ENCODE measurements at places on chromosomes 2 and 18. TPM values are rescaled to one million over a fixed set of nuclear protein-coding genes. Genes with fewer than 3 reads are reported as not detected.
A peak's percentile ranks its signal among the peaks of the same experiment; 100 is the strongest.

DNA sequence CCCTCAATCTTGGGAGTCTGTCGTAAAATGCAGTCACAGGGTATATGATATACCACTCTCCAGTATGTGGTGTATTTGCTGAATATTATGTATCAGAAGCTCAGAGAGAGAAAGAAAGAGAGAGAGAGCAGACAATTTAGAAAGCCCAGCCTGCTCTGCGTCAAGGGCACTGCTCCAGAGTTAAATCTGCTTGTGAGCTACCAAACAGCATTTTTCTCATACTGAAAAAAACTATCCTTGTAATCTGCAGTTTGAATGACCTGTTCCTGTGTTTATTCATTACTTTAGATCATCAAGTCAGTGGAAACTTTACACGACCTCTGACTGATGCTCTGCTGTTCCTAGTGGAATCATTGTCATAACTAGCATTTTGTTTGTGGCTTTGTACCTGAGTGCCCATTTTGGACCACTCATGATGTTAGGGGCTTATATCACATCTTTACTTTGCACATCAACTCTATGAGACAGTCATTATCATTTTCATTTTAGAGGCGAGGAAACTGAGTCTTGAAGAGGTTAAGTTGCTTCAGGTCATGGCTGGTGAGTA, 89.2 kb upstream of the PELI1 start:
- no peak for DNase-seq

GRCh38 chr2:197089655-197090054, 163.1 kb upstream of the PGAP1 start:
- no peak for DNase-seq

DNA sequence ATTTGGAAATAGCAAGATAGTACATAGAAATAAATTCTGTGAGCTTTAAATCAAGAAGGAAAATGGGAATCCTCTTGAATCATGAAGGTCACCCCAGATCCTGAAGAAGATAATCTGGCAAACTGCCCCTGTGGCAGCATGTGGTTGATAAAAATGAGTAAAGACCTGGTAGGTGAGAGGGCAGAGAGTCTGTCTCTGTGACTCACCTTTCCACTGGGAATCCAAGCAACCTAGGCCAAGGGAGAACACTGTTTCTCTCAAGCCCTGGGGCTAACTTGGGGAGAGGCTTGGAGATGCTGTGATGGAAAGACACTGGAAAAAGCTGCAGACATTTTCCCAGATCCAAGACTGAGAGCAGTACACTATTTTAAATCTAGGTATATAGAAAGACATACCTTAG, 185.8 kb upstream of the CNTNAP5 start:
- no peak for DNase-seq

DNA sequence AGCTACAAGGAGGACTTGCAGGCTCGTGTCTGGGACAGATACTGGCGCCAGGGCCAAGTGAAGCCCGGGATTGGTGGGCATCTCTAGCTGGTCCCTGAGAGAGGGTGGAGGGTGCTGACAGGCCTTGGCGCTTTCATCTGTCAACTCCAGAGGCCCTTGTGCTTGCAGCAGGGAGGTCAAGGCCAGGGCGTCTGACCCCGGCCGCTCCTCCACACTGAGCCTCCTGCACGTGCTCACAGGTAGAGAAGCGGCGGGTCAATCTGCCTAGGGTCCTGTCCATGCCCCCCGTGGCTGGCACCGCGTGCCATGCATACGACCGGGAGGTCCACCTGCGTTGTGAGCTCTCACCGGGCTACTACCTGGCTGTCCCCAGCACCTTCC, 9.5 kb downstream of the CAPN10 start:
- no peak for DNase-seq

GRCh38 chr2:219073413-219074129, 12.8 kb upstream of the IHH start:
- no peak for DNase-seq

- DNase-seq, result no peak
Measured at GRCh38 chr18:54939361-54939917, 19.8 kb downstream of the CCDC68 start.

GRCh38 chr18:2191180-2191790, 380.0 kb downstream of the METTL4 start:
- no peak for DNase-seq

- DNase-seq, result no peak
Measured at GRCh38 chr2:96798733-96799622, 17.1 kb upstream of the CNNM3 start.

GRCh38 chr18:31990823-31991222, 27.8 kb upstream of the RNF125 start:
- no peak for DNase-seq

GRCh38 chr2:128468186-128468920, 149.7 kb upstream of the HS6ST1 start:
- peak; percentile 3 for DNase-seq

DNA sequence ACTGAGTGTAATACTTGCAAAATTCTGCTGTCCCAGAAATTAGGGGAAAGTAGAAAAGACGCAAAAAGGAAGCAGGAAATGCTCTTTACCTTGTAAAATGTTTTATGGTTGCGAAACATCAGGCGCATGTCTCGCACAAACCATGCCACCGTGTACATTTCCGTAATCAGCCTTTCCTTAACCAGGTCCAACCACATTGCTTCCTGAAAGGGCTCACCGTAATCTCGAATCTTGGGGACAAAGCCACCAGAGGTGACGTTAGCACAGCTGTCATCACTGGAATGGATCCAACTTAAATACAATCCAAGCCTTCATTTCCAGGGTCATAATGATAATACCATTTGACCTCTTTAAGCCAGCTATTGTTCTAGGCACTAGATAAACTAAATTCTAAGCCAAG, 49.3 kb downstream of the SP110 start:
- DNase-seq, result no peak

DNA sequence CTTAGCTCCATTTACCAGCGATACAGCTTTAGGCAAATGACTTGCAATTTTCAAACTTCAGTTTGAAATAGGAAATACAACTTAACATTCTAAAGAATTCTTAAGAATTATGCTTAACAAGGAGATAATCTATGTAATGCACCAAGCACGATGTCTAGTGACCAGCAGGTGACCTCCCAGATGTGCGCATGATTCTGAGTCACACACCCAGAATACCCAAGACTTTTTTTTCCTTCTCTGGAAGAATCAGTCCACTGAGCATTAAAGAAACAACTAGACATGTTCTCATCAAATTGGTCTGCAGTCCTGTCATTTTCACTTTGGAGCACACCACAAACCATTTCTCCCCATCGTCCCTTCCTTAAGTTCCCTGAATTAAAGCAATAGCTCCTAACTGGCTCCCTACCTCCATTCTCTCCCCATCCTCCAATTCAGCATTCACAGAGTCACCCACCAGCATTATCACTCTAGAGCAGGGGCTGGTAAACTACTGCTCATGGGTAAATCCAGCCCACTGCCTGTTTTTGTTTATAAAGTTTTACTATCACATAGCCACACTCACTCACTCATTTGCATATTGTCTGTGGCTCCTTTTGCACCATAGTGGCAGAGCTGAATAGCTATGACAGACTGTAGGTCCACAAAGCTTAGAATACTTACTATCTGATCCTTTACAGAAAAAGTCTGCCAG, 13.2 kb downstream of the EVA1A start:
- DNase-seq, result no peak

- no peak for DNase-seq
Measured at GRCh38 chr2:223967981-223968380, 10.7 kb downstream of the MRPL44 start.

- DNase-seq, result no peak
Measured at GRCh38 chr2:10860814-10861325, 48.3 kb upstream of the PDIA6 start.

DNA sequence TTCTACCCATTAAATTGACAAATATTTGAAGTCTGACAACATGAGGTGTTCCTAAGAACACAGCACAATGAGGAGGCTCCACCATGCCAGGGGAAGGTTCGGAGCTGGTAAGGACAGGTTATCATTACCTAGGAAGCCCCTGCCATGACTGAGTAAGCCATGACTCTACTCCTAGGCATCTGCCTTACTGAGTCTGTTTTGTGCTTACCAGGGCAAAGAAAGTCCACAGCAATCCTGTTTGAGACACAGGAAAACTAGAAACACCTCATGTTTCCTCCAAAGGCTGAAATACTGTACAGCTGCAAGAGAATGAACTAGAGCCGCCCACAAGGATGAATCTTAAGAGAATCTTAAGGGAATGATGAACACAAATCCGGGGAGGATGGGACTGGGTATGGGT, 11.6 kb downstream of the TGFBRAP1 start:
- no peak for DNase-seq

- no peak for DNase-seq
Measured at GRCh38 chr2:109247340-109247739, 118.3 kb downstream of the SH3RF3 start.

DNA sequence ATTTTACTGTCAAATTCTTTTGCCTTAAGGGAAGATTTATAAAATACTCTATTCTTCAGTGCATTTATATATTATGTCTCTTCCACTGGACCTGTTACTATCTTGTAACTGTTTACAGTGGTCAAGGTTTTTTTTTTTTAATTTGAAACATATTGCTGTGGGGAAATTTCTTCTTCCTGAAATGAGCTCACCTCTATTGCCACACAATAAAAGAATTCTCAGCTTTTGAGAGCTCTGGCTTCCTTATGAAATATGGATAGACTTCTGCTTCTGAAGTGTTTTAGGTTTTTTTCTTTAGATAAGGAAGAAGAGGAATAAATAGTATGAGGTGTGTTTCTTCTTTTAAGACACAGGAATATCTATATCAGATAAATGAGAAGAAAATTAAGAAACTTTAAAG, 7.7 kb downstream of the VRK2 start:
- no peak for DNase-seq

DNA sequence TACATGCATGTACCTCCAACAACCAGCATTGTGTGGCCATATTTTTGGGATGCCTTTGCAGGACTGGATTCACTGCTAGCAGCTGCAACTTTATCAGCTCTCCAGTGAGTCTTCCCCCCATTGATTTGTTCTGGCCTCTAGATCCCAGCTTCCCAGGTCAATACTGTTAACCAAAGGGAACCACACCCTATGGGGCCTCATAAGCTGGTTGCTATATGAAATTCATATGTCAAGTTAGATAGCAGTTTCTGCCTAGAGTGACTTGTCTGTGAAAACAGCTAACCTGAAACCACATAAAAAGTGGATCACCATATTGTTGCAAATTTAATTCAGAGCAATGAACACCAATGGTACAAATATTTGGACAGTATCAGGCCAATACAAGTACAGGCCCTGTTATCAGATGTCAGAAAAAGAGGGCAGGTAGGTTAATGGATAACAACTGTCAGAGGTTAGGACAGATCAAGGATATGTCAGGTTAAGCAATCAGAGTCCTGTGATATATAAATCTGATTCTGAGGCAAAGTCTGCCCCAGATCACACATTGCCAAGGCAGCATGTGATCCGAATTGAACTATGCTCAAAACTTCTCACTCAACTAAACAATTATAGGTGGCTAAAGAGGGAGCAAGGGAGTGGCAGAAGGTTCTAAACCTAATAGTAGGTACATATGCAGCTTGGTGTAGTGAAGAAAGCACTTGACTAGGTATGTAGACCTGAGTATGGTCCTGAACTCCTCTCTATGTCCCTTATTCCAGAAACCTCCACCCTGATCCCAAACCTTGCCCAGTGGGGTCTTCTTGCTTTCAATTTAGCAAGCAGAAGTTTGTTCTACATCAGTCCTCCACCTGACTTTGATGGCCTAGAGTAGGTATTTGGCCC, 310.2 kb upstream of the STON1 start:
- DNase-seq, result no peak

- no peak for DNase-seq
Measured at GRCh38 chr18:78730546-78730945, 249.1 kb upstream of the SALL3 start.

DNA sequence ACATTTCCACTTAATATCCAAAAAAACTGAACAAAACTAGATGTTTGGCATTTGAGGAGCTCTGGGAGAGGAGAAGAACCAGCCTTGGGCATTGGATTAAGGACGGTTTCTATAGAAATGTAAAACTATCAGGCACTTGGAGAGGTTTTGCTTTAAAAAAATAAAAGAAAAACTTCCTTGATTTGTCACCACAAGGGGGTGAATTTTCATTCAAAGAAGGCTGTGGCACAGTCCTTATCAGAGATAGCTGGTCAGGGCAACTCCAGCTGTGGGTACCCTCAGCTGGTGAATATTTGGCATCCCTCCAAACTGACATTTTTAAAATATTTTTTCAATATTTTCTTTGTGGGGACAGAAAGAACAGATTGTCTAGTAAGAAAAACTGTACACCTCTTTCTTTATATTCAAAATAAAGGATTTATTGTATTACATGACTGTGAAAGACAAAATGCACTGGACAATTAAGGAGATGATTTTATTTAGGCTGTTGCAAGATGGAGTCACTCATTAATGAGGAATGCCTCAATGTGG, 46.1 kb upstream of the TBC1D8 start:
- DNase-seq, result no peak

GRCh38 chr2:43800894-43801293, 27.1 kb downstream of the DYNC2LI1 start:
- DNase-seq, result no peak

DNA sequence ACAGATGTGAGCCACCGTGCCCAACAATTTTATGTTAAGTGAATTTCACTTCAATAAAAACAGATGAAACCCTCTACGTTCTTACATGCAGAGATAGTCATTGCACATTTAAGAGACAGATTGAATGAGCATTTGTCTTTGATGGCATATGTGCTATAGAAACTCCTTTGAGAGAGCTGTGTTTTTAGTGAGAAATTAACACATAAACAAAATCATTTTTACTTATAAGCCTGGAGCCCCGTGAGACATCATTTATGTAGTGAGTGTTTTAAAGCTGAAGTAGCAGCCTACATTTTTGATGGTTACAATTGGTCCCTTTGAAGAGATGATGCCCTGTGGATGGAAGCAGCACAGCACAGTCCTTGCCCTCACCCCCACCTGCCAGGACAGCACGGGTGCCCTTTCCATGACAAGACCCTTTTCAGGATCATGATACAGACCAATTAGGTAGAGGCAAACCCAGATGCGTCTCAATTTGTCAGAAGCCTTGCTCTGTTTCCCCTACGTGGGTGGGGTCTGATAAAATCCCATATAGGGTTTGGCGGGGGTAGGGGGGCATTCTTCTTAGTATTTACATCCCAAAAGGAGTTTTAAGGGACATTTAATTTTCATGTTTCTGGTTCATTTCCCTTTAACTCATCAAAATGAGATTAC, 237.1 kb downstream of the BCL2 start:
- no peak for DNase-seq

The SAG gene
- 0.10 TPM for total RNA-seq

The GLB1L gene
- total RNA-seq, result 7.3 TPM

The COL5A2 gene
- total RNA-seq, result 1.6 TPM

The LHCGR gene
- not detected for total RNA-seq

The ALPP gene
- total RNA-seq, result not detected

The TTN gene
- 2.1 TPM for total RNA-seq

The GYPC gene
- total RNA-seq, result 133 TPM

The PDE11A gene
- total RNA-seq, result not detected

The ARPC2 gene
- 765 TPM for total RNA-seq

Measured in activated CD4-positive, alpha-beta memory T cell treated with anti-CD3 and anti-CD28 coated beads, Interleukin-2, amount 10 ng/mL, durations not matched to agents 7 days and 5 days (primary cell).